Upper lobe of left lung (tissue), 6 donors: ENCODE measurements at places on chromosomes 1 and 21. TPM values are rescaled to one million over a fixed set of nuclear protein-coding genes. Genes with fewer than 3 reads are reported as not detected.

Gene KCNA2
- 0.31 TPM for total RNA-seq

GRCh38 chr21:17789656-17790055 is 29.5 kb downstream of the C21orf91 start:
- no peaks in the 10 kb centered on the region for H3K27me3 ChIP-seq
- H3K4me3 ChIP-seq = no peak overlapping the region
- peaks cover 4% of the 10 kb centered on the region for H3K36me3 ChIP-seq
- no peak overlapping the region for H3K27ac ChIP-seq
- DNase-seq = no peak

Gene GIPC2
- 4.1 TPM for total RNA-seq

Gene GSTM4
- 12.7 TPM for total RNA-seq

Gene CLEC20A
- total RNA-seq = not detected
